Psoas muscle (tissue), 8 donors: ENCODE measurements at places on chromosomes 7 and 10. TPM values are rescaled to one million over a fixed set of nuclear protein-coding genes. Genes with fewer than 3 reads are reported as not detected.

DNA sequence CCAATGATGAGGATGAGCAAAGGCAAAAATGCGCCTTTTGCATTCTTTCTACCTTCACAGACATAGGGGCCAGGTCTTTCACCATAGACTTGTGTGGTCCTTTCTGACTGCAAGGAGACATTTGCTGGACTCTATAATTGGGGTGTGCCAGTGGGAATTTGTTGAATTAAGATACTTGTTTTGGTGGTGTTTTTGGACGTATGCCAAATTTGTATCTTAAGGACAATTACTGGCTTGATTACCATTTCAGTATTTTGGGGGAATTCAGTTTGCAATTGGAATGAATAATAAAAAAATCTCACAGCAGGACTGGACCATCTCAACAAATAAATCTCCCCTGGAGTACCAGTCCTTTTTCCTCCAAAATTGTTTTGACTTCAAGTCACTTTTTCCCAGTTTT, 47.9 kb downstream of the SND1 start:
- no peak for DNase-seq

- DNase-seq: no peak
These were observed 114.8 kb upstream of the LANCL2 start for GRCh38 chr7:55250313-55250712.

NRAP gene
- total RNA-seq: 2,174 TPM

TAS2R3 gene
- 0.25 TPM for total RNA-seq

DNA sequence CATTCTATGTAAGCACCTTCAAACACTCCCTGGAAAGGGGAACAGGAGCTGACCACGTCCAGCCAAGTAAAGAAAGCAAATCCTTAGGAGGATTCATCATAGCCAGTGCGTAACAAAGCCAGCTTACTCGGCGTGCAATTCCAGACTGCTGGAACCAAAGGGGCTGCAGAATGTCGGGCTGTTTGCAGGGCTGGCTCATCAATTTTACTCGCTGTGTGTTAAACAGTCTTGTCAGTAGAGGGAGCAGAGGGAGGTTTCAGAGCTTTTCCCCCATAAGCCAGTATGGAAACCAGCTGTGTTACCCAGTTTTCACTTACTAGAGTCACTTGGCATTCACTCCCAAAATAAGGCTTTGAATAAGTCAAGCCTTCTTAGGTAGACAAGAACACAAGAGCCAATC, 127.1 kb downstream of the KMT2E start:
- no peak for DNase-seq

- no peak for DNase-seq
These were observed 259.8 kb downstream of the DIP2C start for GRCh38 chr10:429696-430095.

- DNase-seq: no peak
These were observed 16.8 kb downstream of the APBB1IP start for GRCh38 chr10:26454891-26455290.

DNA sequence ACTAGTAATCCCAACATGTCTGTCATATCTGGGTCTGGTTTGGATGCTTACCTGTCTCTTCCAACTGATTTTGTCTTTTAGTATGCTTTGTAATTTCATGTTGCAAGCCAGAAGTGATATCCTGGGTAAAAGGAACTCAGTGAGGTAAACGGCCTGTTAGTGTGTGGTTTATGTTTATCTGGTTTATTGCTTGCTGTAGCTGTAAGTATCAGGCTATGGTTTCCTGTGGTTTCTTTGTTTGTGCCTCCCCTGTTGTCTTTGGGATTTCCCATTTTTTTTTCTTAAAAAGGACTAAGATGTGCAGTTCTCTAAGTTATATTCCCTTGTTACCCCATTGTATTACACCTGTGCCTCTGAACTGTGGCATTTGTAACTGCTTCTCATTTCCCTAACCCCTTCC, 323.5 kb upstream of the POM121L12 start:
- no peak for DNase-seq

DNA sequence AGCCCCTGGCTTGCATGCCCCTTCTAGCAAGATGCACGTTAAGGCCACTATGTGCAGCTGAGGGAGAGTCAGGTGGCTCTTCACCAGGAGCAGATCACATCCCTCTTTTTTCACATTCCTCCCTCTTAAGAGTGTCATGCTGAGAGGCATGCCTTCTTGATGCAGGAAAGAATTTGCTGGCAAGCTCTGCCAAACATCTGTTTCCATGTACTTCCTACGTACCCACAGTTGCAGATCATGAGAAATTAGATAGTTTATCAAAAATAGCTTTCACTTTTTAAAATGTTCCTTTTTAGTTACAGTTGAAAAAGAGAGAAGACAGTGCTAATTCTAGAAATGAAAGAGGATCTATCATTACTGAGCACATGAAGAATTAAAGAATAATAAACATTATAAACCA, 79.7 kb upstream of the ZNF722 start:
- no peak for DNase-seq

- DNase-seq: no peak
These were observed 134.7 kb upstream of the RHOBTB1 start for GRCh38 chr10:61078542-61079275.

GRCh38 chr10:86721232-86721631, 35.2 kb upstream of the BMPR1A start:
- DNase-seq: no peak

ASB4 gene
- 10.5 TPM for total RNA-seq

DNA sequence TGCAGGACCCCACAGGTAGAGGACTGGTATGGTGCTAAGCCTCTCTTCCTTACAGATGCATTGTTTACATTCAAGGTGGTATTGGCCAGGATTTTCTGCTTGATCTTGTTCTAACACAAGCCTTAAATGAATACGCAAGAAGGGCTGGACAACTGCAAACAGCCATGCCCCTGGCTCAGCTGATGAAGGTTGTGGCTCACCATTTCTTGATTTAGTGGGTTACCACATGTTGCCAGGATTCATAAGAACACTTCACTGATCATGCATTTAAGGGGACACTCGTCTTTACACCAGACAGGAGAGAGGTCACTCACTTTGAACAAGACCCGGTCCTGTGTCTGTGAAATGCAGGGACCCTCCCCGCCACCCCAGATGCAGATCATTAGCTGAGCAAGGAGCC, 82.2 kb downstream of the CHN2 start:
- DNase-seq: no peak

- no peak for DNase-seq
These were observed 70.6 kb upstream of the LEP start for GRCh38 chr7:128170461-128170860.

ALOX5 gene
- total RNA-seq: 2.7 TPM

GRCh38 chr10:113626809-113627355, 37.0 kb downstream of the NRAP start:
- DNase-seq: no peak

SLC26A4 gene
- total RNA-seq: 0.94 TPM

ZNF365 gene
- total RNA-seq: 0.13 TPM

GRCh38 chr10:71695502-71696476, 23.8 kb downstream of the C10orf105 start:
- DNase-seq: no peak

AP3M1 gene
- total RNA-seq: 21.8 TPM

VSTM4 gene
- 1.8 TPM for total RNA-seq
